ENCODE measurements at places on chromosomes 12 and 14. TPM values are rescaled to one million over a fixed set of nuclear protein-coding genes. Genes with fewer than 3 reads are reported as not detected.
A peak's percentile ranks its signal among the peaks of the same experiment; 100 is the strongest.

DNA sequence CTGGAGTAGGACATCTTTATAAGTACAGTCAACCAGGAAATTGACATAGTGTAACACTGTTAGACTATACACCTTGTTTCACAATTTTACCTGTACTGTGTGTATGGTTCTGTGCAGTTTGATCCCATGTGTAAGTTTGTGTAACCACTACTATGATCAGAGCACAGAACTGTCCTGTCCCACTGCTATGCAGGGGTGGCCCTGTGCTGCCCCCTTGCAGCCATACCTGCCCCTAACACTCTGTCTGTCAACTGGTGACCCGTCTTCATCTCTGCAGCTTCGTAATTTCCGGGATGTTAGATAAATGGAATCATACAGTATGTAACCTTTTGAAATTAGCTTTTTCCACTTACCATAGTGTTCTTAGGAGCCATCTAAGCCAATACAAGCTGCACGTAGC is 58.7 kb upstream of the RD3L start:
- no peak overlapping the region for H3K4me3 ChIP-seq
- no peaks in the 10 kb centered on the region for H3K4me1 ChIP-seq
- H3K36me3 ChIP-seq: no peaks in the 10 kb centered on the region

- H3K27me3 ChIP-seq: no peaks in the 10 kb centered on the region
- H3K27ac ChIP-seq: peak overlapping the region; percentile 98
- DNase-seq: no peak
- H3K36me3 ChIP-seq: peaks cover 22% of the 10 kb centered on the region
These were observed 3.7 kb downstream of the IFFO1 start for GRCh38 chr12:6552140-6552551.

GRCh38 chr14:94098326-94098992 is 12.1 kb upstream of the IFI27 start:
- DNase-seq: no peak
- H3K36me3 ChIP-seq: no peaks in the 10 kb centered on the region
- no peak overlapping the region for H3K4me3 ChIP-seq

Gene STYK1
- total RNA-seq: 0.21 TPM

Gene ITGB7
- total RNA-seq: 1.6 TPM

Gene PLEKHG7
- total RNA-seq: not detected

Gene NINJ2
- total RNA-seq: 24.1 TPM

Gene CPNE8
- 18.6 TPM for total RNA-seq

DNA sequence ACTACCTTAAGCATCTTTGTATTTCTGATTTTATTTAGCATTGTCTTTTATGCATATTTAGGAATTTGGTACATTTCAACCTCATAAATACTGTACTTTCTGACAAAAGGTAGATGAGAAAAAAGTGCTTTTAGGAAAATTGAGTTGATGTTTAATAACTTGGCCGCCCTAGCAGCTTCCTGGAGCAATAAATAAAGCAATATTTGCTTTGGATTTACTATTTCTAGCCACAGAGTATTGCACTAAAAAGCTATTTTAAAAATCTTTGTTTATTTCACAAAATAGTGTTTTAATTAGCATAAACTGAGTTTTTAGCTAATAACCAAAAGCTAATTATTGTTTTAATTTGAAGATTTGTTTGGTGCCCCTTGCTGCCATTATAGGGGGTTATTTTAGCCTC is 9.5 kb downstream of the PAPOLA start:
- H3K27me3 ChIP-seq: no peaks in the 10 kb centered on the region
- DNase-seq: no peak
- H3K4me3 ChIP-seq: no peak overlapping the region
- H3K36me3 ChIP-seq: no peaks in the 10 kb centered on the region
- H3K27ac ChIP-seq: no peak overlapping the region

- H3K27ac ChIP-seq: no peak overlapping the region
- H3K27me3 ChIP-seq: no peaks in the 10 kb centered on the region
- DNase-seq: no peak
- H3K4me1 ChIP-seq: no peaks in the 10 kb centered on the region
- no peaks in the 10 kb centered on the region for H3K36me3 ChIP-seq
- H3K4me3 ChIP-seq: no peak overlapping the region
These were observed 3.0 kb upstream of the SERPINA1 start for GRCh38 chr14:94391281-94391975.

DNA sequence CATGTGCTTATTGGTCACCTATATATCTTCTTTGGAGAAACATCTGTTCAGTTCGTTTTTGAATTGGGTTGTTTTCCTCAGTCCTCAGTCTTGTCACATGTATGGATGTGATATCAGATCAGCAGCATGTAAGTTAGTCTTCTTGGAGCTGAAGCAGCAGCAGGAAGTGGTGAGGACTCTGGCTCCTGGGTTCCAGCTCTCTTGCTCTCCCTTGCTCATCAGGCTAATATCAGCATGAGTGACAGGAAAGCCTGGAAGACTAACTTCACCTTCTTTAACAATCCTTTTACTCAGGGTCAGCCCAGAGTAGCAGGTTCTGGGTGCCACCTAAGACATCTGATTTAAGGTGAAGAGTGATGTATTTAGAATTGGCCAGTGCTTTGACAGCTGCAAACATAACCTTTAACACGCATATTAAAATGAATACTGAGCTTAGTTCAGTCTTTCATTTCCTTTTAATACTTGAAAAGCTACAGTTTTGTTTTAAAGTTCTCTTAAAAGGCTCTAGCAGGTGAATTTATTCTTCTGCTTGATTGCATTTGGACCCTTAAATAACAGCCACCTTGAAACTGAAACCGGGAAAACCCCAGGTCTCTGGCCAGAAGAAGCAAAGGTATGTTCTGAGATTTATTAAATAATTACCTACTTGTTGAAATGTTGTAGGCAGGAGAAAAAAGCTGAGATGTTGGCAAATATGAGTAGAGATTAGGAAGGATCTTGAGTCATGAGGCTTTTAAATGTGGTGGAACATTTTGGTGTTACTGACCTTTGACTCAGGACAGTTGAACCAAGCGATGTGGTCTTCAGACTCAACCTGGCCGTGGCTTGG is 54.3 kb downstream of the DRAM1 start:
- H3K36me3 ChIP-seq: no peaks in the 10 kb centered on the region
- no peaks in the 10 kb centered on the region for H3K4me1 ChIP-seq
- no peak overlapping the region for H3K4me3 ChIP-seq

Gene MYBPC1
- total RNA-seq: not detected

GRCh38 chr14:84976805-84977204 is 553.1 kb upstream of the FLRT2 start:
- H3K27ac ChIP-seq: no peak overlapping the region
- no peaks in the 10 kb centered on the region for H3K4me1 ChIP-seq
- no peak for DNase-seq
- H3K4me3 ChIP-seq: no peak overlapping the region
- no peaks in the 10 kb centered on the region for H3K27me3 ChIP-seq

Gene SLC2A13
- 23.5 TPM for total RNA-seq

DNA sequence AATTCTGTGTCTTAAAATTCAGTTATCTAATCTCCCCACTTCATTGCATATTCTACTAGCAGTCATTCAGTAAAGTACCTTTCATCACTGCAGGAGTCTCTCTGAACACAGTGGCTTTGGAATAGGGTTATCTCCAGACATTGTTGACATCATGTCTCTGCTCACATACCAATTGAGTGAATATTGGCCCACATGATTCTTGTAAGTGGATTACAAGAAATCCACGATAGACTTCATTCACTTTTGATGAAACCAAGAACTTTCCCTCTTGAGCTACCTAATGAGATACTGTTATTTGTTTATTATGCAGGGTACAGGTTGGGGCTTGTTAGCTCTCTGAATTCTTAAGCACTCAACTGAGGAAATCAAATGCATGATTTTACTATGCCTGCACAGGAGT is 284.9 kb downstream of the RAD51B start:
- peaks cover 5% of the 10 kb centered on the region for H3K4me1 ChIP-seq
- H3K4me3 ChIP-seq: no peak overlapping the region
- no peaks in the 10 kb centered on the region for H3K36me3 ChIP-seq
- peak overlapping the region; percentile 15 for H3K27ac ChIP-seq
- DNase-seq: no peak

- no peak overlapping the region for H3K27ac ChIP-seq
- H3K36me3 ChIP-seq: no peaks in the 10 kb centered on the region
- DNase-seq: no peak
- no peak overlapping the region for H3K4me3 ChIP-seq
- H3K4me1 ChIP-seq: no peaks in the 10 kb centered on the region
These were observed 319.1 kb downstream of the ZFP36L1 start for GRCh38 chr14:68473794-68474193.

Gene TBK1
- 3.9 TPM for total RNA-seq

- H3K27me3 ChIP-seq: no peaks in the 10 kb centered on the region
- no peaks in the 10 kb centered on the region for H3K36me3 ChIP-seq
- H3K4me3 ChIP-seq: no peak overlapping the region
- no peak for DNase-seq
- H3K27ac ChIP-seq: no peak overlapping the region
- no peaks in the 10 kb centered on the region for H3K4me1 ChIP-seq
These were observed 157.5 kb downstream of the PLCZ1 start for GRCh38 chr12:18580291-18580690.

GRCh38 chr14:41749429-41749828 is 142.8 kb downstream of the LRFN5 start:
- no peaks in the 10 kb centered on the region for H3K27me3 ChIP-seq
- H3K36me3 ChIP-seq: no peaks in the 10 kb centered on the region

GRCh38 chr14:83909507-83909906 is 1620.4 kb upstream of the FLRT2 start:
- H3K27me3 ChIP-seq: no peaks in the 10 kb centered on the region
- DNase-seq: no peak
- no peaks in the 10 kb centered on the region for H3K4me1 ChIP-seq
- H3K27ac ChIP-seq: no peak overlapping the region

DNA sequence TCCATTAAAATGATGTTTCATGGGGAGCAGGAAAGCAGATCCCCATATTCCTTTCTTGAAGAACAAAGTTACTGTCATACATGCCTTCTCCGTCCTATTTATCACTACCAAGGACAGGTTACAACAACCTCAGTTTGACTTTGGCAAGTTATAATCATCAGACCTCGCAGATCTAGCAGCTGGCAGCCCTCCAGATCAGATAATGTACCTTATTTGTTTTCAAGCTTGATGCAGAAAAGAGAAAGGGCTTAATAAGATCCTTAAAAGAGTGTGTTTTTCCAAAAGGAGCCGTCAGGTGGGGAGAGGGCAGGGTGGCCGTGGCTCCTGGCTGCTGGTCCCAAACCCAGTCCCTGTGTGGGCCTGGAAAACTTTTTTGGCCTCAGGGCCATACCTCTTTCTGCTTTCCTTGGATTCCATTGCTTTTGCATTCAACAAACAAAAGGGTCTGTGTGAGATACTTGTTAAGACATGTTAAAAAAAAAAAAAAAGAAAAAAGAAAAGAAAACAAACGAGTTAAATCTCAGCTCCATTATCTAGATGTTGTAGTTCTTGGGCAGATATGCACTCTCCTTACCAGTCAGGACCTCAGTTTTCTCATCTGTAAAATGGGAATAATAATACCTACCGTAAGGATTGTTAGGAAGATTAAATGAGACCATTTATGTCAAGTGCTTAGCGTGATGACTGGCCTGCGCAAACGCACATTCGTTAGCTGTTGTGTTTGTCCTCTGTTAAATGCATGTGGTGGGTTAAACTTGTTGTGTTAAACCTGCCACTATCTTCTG is 64.6 kb downstream of the B4GALNT3 start:
- no peaks in the 10 kb centered on the region for H3K36me3 ChIP-seq
- H3K4me1 ChIP-seq: no peaks in the 10 kb centered on the region
- no peak overlapping the region for H3K4me3 ChIP-seq
- H3K27me3 ChIP-seq: no peaks in the 10 kb centered on the region
- DNase-seq: no peak
- no peak overlapping the region for H3K27ac ChIP-seq

Gene TRPV4
- total RNA-seq: not detected

DNA sequence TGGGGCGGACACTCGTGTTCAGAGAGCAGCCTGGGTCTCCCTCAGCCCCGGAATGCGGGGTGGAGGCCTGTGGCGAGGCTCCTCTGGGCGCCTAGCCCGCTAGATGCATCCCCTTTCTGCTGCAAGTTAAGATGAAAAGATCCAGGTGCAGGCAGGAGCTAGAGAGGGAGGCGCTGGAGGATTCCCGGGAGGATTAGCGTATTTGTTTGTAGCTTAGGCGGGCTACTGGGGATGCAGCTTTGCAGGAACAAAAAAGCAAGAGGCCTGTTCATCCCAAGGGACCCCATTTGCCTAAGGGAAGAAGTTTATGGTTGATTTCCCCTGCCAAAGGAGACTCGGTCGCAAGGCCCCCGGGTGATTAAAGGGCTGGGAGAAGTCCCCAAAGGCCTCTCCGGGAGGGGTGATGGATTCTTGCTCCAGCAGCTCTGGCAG is 824 bp downstream of the CCDC177 start:
- H3K27me3 ChIP-seq: peaks cover 25% of the 10 kb centered on the region
- peaks cover 19% of the 10 kb centered on the region for H3K4me1 ChIP-seq
- H3K36me3 ChIP-seq: no peaks in the 10 kb centered on the region
- H3K4me3 ChIP-seq: peak overlapping the region; percentile 18
- no peak for DNase-seq

- DNase-seq: no peak
- H3K27me3 ChIP-seq: no peaks in the 10 kb centered on the region
- no peaks in the 10 kb centered on the region for H3K4me1 ChIP-seq
- H3K36me3 ChIP-seq: no peaks in the 10 kb centered on the region
These were observed 609.2 kb upstream of the FOXG1 start for GRCh38 chr14:28157289-28157869.

GRCh38 chr12:77679686-77680085 is 151.0 kb upstream of the NAV3 start:
- DNase-seq: no peak
- no peak overlapping the region for H3K4me3 ChIP-seq
- no peak overlapping the region for H3K27ac ChIP-seq
- no peaks in the 10 kb centered on the region for H3K4me1 ChIP-seq
- no peaks in the 10 kb centered on the region for H3K27me3 ChIP-seq

- H3K27ac ChIP-seq: no peak overlapping the region
- no peaks in the 10 kb centered on the region for H3K36me3 ChIP-seq
- DNase-seq: no peak
These were observed 527.2 kb downstream of the NRXN3 start for GRCh38 chr14:78697341-78697740.

GRCh38 chr12:92654929-92655328 is 47.9 kb upstream of the PLEKHG7 start:
- no peaks in the 10 kb centered on the region for H3K4me1 ChIP-seq
- DNase-seq: no peak
- H3K27ac ChIP-seq: no peak overlapping the region

DNA sequence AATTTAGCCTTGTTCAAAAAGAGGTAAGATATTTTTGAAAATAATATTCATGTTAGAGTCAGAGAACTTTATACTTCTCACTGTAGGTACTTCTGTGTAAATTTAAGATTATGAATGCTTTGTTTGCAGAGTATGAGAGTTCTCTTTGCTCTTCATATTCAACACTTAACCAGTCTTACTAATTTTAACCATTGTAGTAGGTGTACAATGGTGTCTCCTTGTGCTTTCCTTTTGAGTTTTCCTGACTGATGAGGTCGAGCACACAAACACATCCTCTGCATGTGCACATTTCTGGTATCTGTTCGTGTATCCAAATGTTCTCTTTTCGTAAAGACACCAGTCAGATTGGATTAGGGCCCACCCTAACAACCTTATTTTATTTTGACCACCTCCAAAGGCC is 45.8 kb downstream of the MIA2 start:
- DNase-seq: no peak
- peaks cover 35% of the 10 kb centered on the region for H3K36me3 ChIP-seq
- H3K27ac ChIP-seq: no peak overlapping the region

Gene REP15
- not detected for total RNA-seq

Gene TMEM63C
- 0.11 TPM for total RNA-seq
